ENCODE measurements at places on chromosomes 13 and 19.

GRCh38 chr19:44746946-44747738, 1.4 kb upstream of the BCL3 start:
- DNase-seq: peak; percentile 93

DNA sequence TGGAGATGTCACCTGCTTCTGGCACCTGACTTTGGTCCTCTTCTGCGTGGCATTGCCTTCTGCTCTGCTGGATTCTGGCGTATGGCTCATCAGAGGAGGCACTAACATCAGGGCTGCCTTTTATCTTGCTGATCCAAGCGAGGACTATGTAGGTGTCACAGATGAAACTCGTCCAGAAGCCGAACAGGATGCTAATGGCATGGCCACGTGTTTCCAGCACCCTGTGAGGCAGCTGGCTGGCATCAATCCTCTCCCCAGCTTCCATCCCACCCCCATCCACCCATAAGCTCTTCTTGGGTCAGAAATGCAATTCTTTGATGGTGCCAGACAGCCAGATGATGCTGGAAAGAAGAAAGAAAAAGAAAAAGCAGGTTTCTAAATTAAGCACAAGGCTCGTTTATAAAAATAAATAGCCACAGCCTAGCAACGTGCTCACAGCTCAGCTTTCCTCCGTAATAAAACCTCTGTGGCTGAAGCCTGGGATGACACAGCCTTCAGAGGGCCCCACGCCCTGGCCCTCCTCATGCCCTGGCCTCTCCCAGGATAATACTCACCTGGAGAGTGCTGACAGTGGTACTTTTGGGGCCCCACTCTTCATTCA, 212.9 kb upstream of the SERP2 start:
- no peak for DNase-seq

DNA sequence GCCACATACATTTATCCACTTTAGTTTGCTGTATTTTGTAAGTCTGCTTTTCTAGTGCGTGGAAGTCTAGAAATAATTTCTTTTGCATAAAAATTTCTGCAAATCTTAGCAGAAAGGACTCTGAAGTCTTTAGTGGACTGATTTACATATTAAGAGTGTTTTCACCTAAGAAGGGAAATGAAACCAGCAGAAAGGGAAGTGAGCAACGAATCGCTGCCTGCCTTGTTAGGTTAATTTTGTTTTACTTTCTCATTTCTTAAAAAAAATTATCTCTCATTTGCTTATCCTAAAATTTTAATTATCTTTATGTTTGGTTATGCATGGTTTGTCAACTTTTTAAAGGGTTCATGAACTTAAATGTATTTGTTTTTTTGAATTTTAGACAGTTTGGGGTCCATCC, 767 bp upstream of the GPR18 start:
- DNase-seq: no peak

DNA sequence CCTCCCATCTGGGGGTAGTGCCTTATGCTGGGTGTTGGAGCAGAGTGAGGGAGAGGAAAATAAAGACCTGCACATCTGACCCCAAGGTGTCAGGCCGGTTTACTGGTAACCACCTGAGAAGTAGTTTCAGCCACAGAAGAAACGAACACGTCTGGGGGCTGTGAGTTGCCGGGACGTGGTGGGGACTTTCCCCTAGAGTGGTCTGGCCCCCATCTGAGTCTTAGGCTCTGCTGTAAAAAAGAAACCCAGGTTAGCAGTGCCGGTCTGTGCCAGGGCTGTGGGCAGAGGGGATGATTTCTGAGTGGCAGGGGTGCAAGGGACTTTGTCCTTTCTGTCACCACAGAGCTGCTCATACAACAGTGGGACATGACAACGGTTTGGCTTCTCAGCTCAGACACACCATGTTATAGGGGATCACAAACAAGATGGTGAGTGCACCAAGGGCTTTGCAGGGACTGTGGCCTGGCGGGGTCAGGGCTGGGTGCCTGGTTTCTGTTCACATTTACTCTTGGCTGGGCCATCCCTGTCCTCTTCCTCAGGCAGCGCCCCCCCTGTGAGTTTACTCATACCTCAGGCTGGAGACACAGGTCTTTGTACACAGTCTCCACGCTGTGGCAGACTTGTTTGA, 9.0 kb downstream of the GCDH start:
- DNase-seq: no peak

GRCh38 chr13:94113245-94113644, 366.2 kb downstream of the DCT start:
- no peak for DNase-seq

DNA sequence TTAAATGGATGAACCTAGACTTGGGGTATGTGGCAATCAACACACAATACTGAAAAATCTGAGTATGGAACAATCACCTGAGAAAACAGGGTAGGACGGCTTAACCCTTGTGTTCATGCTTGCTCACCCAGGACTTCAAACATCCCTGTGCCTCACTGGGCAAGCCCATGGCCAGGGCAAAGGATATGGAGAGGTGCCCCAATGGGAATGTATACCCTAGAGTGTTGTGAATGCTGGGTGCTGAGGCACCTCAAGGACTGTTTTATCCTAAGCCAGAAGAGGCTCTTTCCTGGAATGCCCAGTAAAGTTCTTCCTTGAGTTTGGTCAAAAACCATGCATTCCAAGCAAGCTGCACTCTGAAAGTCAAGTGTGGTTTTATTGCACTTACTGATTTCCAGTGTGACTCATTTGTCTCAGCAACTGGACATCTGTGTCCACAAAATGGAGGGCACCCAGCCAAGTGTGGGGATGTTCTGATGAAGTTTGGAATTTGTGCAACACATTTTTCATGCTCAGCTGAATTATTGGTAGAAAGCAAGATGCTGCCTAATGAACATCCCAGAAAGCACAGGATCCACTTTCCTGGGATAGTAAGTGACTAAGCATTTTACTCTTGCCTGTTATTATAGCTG, 531.3 kb downstream of the RFC3 start:
- DNase-seq: no peak

- no peak for DNase-seq
These were observed 697.5 kb upstream of the SGCG start for GRCh38 chr13:22483276-22483675.

DNA sequence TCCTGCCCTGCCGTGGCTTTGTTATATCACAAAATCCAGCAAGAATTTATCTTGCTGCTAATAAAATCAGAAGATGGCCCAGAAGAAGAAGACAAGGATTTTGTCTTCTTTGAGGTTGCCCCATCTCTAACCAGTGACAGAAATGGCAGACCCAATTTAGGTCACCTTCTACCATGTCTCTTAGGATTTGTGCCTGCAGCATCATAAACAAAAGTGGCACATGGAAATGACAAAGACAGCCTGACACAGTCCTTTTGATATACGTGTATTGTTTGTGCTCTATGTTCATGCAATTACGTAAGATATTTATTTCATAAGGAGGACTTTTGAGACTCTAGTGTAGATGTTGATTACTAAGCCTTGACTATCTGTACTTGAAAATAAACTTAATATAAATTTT, 135.9 kb upstream of the TMTC4 start:
- DNase-seq: no peak

DNA sequence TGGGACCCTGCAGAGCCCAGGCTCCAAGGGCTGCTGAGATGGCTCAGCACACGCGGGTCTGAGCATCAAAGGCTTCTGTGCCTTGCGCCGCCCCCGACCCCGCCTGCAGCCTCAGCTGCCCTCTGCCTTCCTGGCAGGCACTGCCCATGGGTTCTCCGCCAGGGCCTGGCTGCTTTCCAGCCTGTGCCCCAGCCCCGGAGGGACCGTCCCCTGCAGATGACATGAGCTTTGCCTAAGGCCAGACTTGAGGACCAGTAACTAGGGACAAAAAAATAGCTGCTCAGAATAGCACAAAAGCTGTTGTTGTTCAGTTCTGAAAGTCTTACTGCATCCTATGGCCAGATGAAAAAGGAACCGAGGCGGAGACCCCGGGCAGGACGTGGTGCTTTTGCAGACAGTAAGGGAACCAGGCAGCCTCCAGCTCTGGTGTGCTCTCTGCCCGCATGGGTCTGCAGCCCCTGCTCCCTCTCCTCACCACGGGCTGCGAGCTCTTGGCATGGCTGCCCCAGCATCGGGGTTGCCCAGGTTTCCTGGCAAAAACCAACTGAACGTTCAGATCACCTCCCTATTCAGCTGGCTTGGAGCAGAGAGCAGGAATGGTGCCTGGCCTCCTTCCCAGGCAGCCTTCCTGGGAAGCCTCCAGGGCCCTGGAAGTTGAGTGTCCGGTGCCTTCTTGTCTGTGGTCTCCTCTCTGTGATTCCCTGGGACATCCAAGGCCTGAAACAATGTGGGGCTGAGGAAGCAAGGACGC, 12.5 kb upstream of the CFAP97D2 start:
- no peak for DNase-seq

DNA sequence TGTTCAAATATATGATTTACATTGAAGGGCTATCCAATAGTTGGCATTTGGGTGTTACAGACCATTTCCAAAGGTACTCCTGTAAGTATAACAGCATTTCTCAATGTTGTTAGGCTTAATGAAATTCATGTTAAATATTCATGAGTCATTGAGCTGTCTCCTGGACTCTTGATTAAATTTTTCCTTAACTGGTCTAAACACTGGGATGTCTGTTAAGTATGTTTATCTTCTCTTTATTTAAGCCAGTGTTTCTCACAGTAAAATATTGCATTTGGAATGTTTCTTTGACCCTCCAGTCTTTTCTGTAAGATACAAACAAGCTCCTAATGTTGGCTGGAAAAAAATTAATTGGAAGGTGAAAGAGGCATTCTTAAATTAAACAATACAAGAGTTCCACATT, 402.5 kb upstream of the HTR2A start:
- DNase-seq: no peak

DNA sequence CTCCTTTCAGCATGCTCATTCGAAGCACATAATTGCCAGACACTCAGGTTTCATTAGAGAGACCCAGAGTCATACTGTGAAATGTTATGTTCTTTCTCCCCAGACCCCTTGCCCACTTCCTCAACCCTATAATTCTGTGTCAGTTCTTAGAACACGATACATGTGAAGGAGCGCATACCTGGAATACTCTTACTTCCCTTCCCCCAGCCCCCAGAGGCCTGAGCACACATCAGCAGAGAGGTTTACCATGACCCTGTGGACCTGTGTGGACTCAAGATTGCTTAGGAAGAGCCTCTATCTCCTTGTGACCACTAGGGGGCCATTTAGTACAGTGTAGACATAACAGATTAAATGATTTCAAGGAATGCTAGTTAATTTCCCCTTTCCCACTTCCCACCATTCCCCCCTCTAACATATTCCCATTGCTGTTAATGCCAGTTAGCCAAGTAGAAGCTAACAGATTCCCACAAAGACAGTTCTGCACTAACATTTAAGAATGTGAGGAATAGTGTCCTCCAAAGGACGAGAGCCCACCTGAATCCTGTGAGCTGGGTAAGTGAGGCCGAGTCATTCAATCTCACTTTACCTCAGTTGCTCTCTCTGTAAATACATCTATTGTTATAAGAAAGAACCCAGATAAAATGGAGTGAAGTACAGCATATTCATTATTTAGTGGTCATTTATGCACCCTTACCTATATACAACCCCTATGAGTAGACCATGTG, 154.2 kb upstream of the MAB21L1 start:
- DNase-seq: no peak
